Karpas-422 (cell line): ENCODE measurements at places on chromosomes 13 and 19.

DNA sequence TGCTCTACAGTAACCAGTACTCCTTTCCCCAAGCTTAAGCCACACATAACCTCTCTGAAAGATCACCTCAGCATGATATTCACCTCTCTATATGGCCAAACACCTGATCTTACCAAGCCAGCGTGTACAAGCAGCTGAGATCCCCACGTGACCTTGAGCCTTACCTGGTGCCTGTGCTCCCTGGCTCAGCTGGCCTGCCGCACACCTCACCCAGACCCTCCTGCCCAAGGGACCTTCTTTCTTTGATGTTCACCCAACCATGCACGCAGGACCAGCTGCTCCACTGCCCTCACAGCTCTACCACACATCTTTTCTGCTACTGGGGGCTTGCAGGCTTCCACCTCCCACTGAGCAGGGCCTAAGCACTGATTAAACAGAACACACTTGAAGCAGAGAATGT, 9.0 kb downstream of the DHRS12 start:
- no peak for DNase-seq

GRCh38 chr19:38875656-38876395, 2.2 kb downstream of the RINL start:
- DNase-seq: no peak

DNA sequence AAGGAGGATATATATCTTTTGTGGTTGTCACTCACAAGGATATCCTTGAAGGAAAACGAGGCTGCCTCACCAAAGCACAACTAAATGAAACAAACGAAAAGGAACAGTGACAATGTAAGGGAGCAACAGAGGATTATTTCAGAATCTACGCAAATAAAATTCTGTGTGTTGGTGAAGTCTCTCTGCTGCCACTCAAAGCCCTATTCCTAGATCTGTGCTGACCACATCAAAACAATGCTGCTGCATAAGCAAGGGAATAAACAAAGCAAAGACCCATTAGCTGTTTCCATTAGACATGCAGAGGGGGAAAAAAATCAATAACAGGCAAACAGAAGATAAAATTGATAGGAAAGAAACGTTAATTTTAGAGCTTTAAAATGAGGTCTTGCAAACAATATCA, 204.4 kb downstream of the MZT1 start:
- no peak for DNase-seq

- DNase-seq: no peak
Observed at GRCh38 chr13:100636004-100636403, 38.6 kb downstream of the TMTC4 start.
